NCI-H524 treated with DMSO at 0.1 percent for 48 hours (cell line): ENCODE measurements at places on chromosomes 3 and 15.
A peak's percentile ranks its signal among the peaks of the same experiment; 100 is the strongest.

DNA sequence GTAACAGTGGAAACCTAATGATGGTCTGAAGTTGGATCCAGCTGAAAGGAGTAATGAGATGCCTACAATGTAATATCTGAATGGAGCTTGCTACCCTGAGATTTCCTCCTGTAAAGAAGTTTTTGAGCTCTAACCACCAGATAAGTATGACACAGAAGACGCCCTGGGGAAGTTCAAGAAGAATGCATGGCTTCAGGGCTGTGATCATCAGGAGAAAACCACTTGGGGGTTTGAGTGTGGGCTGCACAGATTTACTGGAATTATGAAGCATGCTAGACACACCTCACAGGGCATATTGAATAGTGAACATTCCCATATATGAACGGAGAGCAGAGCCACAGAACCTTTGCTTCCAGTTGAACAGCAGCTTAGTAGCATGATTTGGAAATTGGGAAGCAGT is 10.6 kb upstream of the CCDC80 start:
- no peak for DNase-seq

DNA sequence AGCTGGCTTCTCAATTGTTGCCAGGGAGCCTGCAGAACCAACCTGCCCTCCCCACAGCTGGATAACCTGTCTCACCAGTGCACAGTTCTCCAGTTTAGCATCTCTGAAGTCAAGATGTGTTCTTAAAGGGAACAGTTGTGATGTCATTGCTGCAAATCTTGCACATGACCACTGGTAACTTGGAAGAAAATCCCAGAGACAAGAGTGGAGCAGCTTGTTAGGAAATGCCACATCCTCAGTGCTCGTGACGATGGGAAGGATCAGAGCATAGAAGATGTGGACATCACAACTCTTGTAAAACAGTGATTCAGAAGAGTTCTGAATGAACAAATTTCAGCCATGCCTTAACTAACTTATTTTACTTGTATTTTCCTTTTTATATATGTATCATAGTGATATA is 36.1 kb upstream of the LIMD1 start:
- no peak for DNase-seq

- no peak for DNase-seq
Measured at GRCh38 chr3:183503746-183504145, 51.8 kb downstream of the KLHL6 start.

- no peak for DNase-seq
Measured at GRCh38 chr15:55549305-55549704, 38.8 kb downstream of the PYGO1 start.

- DNase-seq: no peak
Measured at GRCh38 chr3:178436773-178437172, 99.5 kb upstream of the KCNMB2 start.

- peak; percentile 88 for DNase-seq
Measured at GRCh38 chr3:57983734-57984518, 24.3 kb upstream of the FLNB start.

DNA sequence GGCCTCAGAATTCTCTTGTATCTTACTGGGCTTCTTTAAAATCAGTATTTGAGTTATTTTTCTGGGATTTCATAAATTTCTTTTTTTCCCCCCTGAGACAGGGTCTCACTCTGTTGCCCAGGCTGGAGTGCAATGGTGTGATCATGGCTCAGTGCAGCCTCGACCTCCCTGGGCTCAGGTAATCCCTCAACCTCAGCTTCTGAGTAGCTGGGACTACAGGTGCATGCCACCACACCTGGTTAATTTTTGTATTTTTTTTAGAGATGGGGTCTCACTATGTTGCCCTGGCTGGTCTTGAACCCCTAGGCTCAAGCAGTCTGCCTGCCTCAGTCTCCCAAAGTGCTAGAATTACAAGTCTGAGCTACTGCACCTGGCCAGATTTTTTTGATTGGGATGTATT is 43.5 kb downstream of the NCK1 start:
- no peak for DNase-seq

GRCh38 chr3:128123156-128123537 is 465 bp downstream of the RUVBL1 start:
- no peak for DNase-seq

- no peak for DNase-seq
Measured at GRCh38 chr3:190686011-190686410, 172.1 kb downstream of the IL1RAP start.

GRCh38 chr15:58587486-58587885 is 155.7 kb downstream of the LIPC start:
- DNase-seq: no peak

DNA sequence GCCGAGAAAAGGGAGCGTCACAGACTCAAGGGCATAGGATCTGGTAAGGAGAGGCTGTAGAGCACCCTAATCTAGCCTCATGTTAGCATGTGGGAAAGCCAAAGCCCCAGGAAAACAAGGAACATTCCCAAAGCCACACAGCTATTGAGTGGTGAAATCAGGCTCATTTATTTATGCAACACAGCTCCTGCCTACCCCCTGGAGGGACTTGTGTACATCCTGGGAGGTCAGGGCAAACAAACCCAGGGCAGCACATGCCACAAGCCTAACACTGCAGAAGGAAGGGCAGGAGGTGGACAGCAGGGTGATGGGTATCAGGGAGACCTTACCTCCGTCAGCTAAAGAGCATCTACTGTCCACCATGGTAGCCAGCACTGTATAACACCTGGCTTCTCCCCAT is 283.5 kb downstream of the RPLP1 start:
- no peak for DNase-seq

- no peak for DNase-seq
Measured at GRCh38 chr3:150146991-150147761, 176.5 kb upstream of the PFN2 start.

DNA sequence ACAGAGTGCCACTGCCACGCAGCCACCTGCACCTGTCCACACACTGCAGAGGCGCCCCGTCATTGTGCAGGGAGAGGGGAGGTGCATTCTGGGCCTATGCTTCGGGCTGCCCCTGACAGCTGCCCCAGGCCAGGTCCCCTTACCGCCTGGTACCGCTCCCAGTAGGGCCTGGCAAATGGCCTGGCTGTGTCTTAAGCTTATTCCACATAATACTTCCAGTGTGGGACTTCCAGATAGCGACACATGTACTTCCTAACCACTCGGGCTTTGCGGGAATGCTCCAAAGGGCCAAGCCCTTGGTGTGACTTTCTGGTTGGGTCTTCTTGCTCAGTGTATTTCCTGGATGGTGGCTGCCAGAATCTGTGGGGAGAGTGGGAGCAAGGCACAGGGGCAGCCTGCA is 254.3 kb upstream of the CHRNA7 start:
- DNase-seq: no peak

GRCh38 chr15:52232327-52232726 is 41.1 kb upstream of the GNB5 start:
- no peak for DNase-seq

- DNase-seq: no peak
Measured at GRCh38 chr3:183884097-183884426, 618 bp downstream of the PARL start.

GRCh38 chr3:13706886-13707285 is 158.0 kb downstream of the FBLN2 start:
- no peak for DNase-seq

DNA sequence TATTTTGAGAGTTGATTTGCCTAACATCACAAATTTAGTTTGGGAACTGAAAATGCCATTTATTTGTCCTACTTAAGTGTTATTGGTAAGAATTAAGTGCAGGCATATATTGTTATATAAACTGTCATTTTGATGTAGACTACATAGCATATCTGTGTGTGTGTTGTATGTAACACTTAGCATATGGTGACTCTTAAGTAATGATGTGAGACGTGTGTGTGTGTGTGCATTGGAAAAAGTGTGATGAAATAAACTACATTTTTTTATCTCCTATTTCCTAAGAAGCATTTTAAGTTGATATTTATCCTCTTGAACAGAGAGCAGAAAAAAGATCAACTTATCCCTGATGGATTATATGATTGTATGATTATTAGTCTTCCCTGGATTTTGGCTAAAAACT is 588.2 kb upstream of the SUCLG2 start:
- DNase-seq: no peak

DNA sequence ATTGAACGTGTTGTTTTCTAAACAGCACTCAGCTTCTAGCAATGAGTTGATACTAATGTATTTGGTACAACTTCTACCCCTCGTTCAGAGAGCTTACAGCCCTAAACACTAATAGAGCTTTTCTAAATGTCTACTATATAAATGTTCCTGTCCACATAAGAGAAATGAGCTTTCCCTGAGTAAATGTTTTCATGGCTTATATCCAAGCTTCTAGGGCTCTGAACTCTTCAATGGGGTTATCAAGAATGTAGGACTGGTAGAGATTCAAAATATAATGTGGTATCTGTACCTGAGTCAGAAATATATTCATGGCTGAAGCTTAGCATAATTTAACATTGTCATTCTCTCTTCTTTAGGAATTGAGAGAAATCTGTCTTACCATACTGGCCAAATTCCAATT is 73.4 kb downstream of the SERPINI1 start:
- no peak for DNase-seq

GRCh38 chr15:92082006-92082843 is 228.7 kb downstream of the SLCO3A1 start:
- no peak for DNase-seq

- DNase-seq: no peak
Measured at GRCh38 chr3:169969174-169970095, 2.8 kb downstream of the SEC62 start.

- no peak for DNase-seq
Measured at GRCh38 chr15:59531066-59531675, 80.4 kb upstream of the GCNT3 start.

DNA sequence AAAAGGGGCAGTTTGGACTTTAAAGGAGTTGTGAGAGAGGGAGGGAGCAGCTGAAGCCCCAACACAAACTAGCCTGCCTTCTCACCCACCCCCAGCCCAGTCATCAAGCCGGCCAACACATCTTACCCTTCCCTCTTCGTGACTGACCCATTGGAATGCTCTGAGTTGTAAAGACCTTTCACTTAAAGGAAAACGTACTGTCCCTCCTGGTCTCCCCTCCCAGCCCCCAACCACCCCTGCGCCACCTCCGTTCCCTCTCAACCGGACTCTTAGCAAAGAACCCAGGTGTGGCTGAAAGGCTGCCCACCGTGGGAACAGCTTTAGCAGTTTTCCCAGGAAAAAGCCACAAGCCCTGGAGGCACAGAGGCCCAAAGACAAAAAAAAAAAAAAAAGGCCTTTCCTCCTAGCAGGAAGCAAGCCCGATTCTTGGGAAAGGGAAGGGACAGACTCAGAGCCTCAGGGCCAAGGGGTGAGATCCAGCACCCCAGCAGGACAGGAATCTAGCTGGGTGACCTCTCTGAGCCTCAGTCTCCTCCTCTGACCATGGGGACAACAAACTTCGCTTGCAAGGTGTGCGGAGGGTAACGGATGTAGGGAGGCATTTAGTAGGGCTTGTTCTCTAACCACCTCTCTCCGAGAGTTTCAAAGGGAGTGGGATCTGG is 2.4 kb downstream of the CYP11A1 start:
- no peak for DNase-seq

DNA sequence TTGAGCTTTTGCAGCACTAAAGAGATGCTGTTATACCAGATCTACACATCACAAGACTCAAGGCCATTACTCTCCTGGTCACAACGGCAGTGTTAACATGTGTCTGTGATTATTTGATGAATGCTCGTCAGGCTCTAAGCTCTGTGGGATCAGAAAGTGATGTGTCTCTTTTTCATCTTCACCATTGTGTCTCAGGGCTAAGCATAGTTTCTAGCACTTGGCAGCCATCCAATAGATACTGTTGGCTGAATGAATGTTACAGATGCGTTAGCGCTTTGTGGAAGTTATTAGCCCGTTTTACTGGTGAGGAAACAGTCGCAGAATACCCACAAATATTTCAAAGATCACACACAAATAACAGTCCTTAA is 1.2 kb upstream of the FAM81A start:
- DNase-seq: no peak

GRCh38 chr15:72042865-72043264 is 75.1 kb downstream of the MYO9A start:
- no peak for DNase-seq

DNA sequence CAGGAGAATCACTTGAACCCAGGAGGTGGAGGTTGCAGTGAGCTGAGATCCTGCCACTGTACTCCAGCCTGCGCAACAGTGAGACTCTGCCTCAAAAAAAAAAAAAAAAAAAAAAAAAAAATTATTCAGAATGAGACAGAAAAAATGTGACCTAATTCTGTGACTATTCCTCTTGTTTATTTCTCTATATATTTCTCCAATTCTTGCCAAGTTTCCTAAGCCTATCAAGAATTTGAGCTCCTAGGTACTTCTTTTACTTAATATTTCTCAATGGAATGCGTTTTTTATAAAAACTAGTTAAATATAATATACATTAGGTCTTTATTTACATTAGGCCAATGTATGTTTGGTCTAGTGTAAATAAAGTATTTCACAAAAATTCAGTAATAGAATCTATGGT is 86.8 kb downstream of the NAALADL2 start:
- no peak for DNase-seq

DNA sequence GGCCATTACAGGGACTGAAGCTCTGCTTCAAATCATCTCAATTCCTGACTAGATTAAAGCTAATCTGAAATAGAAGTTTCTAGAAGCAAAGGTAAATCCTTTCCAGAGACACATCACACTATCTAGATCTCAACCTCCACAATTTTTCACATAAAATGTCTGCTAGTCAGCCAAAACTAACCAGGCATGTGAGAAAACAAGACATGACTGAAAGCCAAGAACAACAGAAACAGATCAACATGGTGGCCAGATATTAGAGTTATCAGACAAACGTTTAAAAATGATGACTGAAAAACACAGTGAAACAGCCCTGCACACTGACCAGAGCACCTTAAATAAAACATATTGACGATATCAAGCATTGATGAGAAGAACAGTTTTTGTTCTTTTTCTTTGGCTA is 59.1 kb downstream of the SUMF1 start:
- DNase-seq: no peak

DNA sequence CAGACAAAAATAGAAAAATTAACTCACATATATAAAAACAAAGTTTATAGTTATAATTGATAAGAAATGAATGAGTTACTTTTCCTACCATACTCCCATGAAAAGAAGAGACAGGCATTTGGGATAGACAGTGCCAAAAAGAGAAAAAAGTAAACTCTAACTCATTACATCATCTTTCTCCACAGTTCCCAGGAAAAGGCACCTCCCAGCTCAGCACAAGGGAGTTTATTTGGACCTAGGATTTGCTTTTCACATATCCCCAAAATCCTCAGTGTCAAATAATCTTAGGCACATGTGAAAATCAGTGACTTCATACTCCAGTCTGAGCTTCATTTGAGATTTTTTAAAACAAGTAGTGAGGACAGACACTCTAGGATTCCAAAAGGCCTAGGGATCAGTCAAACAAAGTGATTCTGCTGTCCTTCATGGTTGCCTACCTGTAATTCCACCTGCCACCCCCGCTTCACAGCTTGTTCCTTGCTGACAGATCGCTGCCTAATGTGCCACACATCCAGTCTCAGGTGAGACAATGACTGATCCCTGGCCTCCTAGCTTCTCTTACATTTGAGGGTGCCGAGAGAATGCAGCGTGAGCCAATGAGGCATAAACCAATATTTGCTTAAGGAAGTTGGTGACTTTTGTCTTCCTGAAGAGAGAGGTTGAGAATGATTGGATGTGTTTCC is 573.7 kb downstream of the TBL1XR1 start:
- DNase-seq: no peak
